ENCODE measurements at places on chromosomes 5 and 9.

DNA sequence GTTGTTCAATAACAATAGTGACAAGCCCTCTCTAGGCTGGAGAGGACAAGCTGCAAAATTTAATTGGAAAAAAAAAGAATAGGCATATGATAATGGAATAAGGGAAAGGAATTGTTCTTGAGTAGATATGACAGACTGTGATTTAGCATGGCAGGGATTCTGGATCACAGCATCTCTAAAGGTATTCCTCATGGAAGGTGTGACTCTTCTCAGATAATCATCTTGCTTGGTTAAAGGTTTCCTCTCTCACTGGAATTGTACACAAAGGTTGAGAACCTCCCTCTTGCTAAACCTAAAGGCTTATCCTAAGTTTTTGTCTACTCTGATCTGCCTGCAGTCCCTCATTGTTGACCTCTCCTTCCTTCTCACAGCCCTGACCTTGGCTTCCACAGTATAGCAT, 31.6 kb downstream of the ELOVL7 start:
- H3K27me3 ChIP-seq = no peaks in the 10 kb centered on the region
- no peaks in the 10 kb centered on the region for H3K4me1 ChIP-seq
- no peaks in the 10 kb centered on the region for H3K36me3 ChIP-seq

DNA sequence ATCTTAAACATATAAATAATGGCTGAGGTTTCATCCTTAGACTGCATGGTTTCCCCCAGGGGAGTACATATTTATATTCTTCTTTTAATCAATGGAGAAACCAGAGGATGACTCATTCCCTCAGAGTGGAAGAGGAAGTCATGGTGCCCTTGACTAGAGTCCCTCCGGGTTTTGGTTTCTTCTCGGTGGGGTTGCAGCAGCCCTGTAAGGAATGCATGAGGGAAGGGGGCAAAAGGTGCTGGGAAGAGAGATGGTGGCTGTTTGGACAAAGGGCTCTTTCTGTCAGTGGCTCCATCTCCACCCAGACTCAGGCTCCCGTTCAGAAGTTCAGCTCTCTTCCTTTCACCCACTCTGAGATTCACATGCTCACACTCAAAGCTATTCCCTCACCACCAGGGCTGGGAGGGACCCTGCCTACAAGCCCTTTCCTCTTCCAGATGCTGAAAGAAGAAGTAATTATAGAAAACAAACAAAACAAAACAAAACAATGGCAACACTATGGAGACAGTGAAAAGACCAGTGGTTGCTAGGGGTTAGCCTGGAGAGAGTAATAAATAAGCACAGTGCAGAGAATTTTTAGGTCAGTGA, 129.8 kb upstream of the IL12B start:
- peaks cover 55% of the 10 kb centered on the region for H3K27me3 ChIP-seq
- H3K27ac ChIP-seq = no peak overlapping the region
- H3K4me3 ChIP-seq = no peak overlapping the region
- DNase-seq = no peak

DNA sequence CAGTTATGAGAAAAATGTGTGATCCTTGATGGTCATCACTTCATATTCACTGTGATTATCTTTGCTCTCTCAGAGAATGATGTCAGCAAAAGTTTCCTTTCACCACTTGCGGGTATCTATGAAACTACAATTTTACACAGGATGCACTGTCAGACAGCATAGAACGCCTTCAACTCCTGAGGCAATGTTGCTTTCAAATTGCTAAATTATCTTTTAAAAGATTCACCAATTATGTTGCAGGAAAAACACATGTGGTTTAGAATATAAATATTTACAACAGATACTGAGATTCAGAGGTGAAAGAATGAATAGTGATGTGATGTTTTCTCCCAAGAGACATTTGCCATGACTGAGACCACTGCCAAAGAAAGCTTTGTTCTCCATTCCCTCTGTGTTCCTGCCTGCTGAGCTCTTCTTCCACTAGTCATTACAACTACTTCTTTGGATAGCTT, 879.8 kb upstream of the DMAC1 start:
- DNase-seq = no peak
- no peaks in the 10 kb centered on the region for H3K36me3 ChIP-seq
- H3K4me1 ChIP-seq = no peaks in the 10 kb centered on the region
- H3K4me3 ChIP-seq = no peak overlapping the region
- H3K27me3 ChIP-seq = no peaks in the 10 kb centered on the region

DNA sequence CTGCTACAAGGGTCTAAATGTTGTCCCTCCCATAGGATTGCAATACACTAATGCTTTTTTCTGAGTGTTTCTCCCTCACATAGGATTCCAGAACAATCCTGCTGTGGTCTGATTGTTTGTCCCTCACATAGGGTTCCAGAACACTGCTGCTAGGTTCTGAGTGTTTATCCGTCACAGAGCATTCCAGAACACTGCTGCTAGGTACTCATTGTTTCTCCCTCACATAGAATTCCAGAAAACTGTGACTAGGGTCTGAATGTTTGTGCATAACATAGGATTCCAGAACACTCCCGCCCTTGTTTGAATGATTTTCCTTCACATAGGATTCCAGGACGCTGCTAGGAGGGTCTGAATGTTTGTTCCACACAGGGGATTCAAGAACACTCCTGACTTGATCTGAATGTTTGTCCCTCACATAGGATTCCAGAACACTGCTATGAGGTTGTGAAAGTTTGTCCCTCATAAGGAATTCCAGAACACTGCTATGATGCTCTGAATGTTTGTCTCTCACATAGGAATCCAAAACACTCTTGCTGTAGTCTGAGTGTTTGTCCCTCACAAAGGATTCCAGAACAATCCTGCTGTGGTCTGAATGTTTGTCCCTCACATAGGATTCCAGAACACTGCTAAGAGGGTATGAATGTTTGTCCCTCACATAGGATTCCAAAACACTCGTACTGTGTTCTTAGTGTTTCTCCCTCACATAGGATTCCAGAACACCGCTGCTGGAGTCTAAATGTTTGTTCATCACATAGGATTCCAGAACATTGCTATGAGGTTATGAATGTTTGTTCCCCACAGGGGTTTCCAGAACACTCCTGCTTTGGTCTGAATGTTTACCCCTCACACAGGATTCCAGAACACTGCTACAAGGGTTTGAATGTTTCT, 213.5 kb downstream of the FOXD4L6 start:
- no peaks in the 10 kb centered on the region for H3K36me3 ChIP-seq
- H3K4me3 ChIP-seq = no peak overlapping the region
- no peak overlapping the region for H3K27ac ChIP-seq
- no peaks in the 10 kb centered on the region for H3K4me1 ChIP-seq

DNA sequence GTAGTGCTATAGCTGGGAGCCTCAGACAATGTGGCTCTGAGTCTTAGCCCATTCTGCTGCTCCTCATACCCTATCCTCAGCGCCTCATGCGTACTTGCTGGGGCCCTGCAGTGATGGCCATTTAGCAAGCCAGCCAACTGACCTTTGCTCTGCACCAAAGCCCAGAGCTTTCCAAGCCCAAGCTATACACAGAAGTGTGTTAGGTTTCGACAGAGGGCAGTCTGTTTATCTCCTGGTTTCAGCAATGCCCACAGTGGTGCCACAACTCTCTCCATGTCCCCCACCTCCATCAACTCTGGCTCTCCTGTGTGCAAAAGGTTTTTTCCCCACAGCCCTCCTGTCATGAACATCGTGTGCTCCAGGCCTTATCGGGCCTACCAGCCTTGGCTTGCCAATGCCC, 16.9 kb downstream of the GNG10 start:
- no peaks in the 10 kb centered on the region for H3K4me1 ChIP-seq
- H3K27me3 ChIP-seq = no peaks in the 10 kb centered on the region
- no peak overlapping the region for H3K4me3 ChIP-seq
- DNase-seq = no peak
- no peak overlapping the region for H3K27ac ChIP-seq

DNA sequence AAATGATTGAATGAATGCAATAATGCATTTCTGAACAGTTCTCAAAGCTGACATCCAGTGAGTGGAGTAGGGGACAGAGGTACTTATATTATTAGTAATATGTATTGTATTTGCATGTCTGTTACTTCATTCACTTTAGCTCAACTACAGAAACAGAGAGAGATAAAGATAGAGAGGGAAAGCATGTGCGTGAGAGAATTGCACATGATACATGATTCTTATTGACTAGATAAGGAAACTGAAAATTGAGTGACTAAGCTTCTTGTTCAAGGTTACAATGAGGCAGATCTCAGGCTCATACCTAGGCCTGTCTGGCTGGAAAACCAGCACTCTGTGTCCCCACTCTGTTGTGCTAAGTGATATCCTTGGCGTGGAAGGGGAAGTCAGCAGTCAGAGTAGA, 337.7 kb upstream of the KLF4 start:
- DNase-seq = no peak
- H3K27ac ChIP-seq = no peak overlapping the region
- no peaks in the 10 kb centered on the region for H3K4me1 ChIP-seq
- no peaks in the 10 kb centered on the region for H3K36me3 ChIP-seq
- no peaks in the 10 kb centered on the region for H3K27me3 ChIP-seq

GRCh38 chr5:308672-309271, 12.7 kb upstream of the AHRR start:
- H3K4me1 ChIP-seq = no peaks in the 10 kb centered on the region
- no peak for DNase-seq
- no peak overlapping the region for H3K27ac ChIP-seq

DNA sequence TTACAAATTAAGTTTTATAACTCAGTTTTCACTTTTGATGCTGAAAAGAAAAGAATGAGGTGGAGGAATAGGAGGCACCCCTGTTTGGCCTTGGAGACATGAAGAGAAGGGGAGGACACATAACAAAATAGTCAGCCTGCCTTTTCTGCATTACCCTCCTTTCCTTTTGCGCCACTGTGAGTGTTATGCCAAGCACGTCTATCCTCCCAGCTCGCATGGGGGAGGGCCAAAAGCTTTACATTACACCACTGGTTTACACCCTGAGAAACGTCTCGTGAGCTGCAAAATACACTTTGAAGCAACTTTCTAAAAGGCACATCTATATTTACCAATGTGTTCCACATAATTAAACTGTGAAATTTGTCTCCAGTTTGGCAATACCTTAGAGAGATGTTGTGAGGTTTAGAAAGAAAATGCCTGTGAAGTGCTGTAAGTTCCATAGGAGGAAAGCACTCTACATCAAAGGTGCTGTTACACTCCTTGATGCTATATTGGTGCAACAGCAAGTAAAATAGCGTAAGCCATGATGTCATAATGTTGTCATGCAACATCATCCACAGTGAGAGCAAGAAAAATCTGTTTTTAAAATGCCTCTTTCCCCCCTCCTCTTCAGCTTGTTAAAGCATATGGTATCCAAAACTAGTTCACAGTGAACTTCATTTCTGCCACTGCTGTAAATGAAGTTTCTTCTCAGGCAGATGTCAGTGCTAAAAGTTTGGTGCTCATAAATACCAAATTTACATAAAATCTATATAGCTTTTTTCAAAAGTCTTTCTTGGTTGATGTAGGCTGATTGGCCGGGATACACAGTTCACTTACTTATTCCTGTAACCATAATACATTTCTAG, 50.3 kb downstream of the CETN3 start:
- no peak overlapping the region for H3K4me3 ChIP-seq
- no peaks in the 10 kb centered on the region for H3K36me3 ChIP-seq
- no peak for DNase-seq
- no peak overlapping the region for H3K27ac ChIP-seq
- H3K4me1 ChIP-seq = no peaks in the 10 kb centered on the region
- H3K27me3 ChIP-seq = no peaks in the 10 kb centered on the region

DNA sequence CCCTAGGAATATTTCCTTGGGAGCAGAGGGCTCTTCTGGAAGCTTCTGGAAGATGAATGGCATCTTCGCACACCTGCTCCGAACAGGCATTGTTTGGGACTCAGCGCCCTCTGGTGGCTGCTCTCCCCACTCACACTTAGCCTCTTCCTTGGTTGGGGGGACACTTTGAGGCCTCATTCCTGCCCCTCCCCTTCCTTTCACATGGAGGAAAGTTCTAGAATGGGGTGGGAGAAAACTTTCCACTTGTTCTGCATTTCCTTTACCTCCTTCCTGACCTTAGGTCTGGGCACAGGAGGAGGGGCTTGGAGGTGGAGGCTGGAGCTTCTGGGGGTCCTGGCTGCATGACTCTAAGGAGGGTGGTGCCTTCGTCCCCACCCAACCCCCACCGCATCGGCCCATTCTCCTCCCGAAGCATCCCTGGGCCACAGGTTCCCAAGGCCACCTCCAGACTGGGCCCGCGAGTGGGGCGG, 19.3 kb upstream of the SMIM32 start:
- DNase-seq = peak; percentile 56
- H3K36me3 ChIP-seq = no peaks in the 10 kb centered on the region
- no peaks in the 10 kb centered on the region for H3K27me3 ChIP-seq
- no peak overlapping the region for H3K27ac ChIP-seq

DNA sequence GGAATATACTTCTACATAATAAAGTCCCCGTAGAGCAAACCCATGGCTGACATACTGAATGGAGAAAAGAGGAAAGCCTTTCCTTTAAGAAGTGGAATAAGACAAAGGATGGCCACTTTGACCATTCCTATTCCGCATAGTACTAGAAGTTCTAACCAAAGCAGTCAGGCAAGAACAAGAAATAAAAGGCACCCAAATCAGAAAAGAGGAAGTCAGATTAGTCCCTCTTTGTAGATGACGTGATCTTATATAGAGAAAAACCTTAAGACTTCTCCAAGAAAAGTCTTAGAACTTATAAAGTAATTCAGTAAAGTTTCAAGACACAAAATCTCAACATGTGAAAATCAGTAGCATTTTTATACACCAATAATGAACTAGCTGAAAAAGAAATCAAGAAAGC, 133.9 kb downstream of the GIN1 start:
- no peak overlapping the region for H3K27ac ChIP-seq
- H3K27me3 ChIP-seq = no peaks in the 10 kb centered on the region
- no peaks in the 10 kb centered on the region for H3K4me1 ChIP-seq
- peaks cover 9% of the 10 kb centered on the region for H3K36me3 ChIP-seq
- no peak for DNase-seq
- no peak overlapping the region for H3K4me3 ChIP-seq

- H3K4me3 ChIP-seq = no peak overlapping the region
- DNase-seq = no peak
- no peak overlapping the region for H3K27ac ChIP-seq
- H3K27me3 ChIP-seq = no peaks in the 10 kb centered on the region
- no peaks in the 10 kb centered on the region for H3K36me3 ChIP-seq
These were observed 216.9 kb downstream of the SH3GL2 start for GRCh38 chr9:17795744-17796143.

DNA sequence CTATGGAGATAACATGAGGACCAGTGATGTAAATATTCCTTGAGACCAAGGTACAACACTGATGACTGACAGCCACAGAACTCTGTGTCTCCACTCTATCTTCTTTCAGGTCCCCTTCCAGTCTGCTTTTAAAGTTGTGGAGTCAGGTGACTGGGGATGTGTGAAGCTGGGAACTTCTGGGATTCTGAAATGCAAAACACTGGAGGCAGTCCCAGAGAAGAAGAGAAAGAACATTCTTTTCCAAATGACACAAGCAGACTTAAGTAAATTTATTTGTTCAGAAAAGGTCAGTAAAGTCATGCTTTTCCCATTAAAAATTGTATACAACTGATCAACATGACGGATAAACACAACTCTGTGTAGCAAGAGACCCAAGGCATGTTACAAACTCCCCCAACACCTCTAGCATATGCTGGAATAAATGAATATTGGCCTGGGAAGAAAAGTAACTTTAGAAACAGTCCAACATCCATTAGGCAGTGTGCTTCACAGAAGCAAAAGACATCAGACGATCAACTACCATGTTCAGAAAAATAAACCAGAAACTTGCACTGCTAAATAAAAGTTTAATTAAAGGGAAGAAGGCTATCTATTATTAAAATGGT, 92.4 kb upstream of the IFNK start:
- H3K27ac ChIP-seq = no peak overlapping the region
- no peak overlapping the region for H3K4me3 ChIP-seq

GRCh38 chr5:137735555-137736284, at the start of gene KLHL3:
Gene KLHL3, minus strand, starts transcription at chr5:137736089. Its CDS starts 443 bp downstream, at chr5:137735646.
- peaks cover 56% of the 10 kb centered on the region for H3K4me1 ChIP-seq
- peaks cover 22% of the 10 kb centered on the region for H3K36me3 ChIP-seq
- H3K27me3 ChIP-seq = peaks cover 3% of the 10 kb centered on the region
- H3K4me3 ChIP-seq = no peak within 1 kb of the TSS
- peak; percentile 67 for DNase-seq
